COLO829 (cell line): ENCODE measurements at places on chromosomes 13 and 19.

- no peak for DNase-seq
Observed at GRCh38 chr13:73945871-73946270, 188.3 kb downstream of the KLF12 start.

DNA sequence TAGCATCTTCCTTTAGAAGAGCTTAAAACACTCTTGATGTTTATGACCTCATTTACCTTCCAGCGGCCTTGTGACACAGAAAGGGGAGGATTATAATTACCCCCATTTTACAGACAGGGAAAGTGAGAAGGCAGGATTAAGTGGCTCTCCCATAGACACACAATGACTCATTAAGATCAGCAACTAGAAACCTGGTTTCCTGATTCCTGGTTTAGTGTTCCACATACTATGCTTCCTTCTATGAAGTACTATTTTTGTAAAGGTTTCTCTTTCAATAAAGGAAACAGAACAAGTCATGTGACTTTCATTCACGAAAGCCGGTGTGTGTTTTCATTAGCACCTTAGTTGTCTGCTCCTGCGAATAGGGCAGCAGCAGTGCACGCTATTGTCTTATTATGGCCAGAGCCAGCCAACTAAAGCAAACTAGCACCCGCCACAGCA is 8.3 kb downstream of the IRS2 start:
- no peak for DNase-seq

DNA sequence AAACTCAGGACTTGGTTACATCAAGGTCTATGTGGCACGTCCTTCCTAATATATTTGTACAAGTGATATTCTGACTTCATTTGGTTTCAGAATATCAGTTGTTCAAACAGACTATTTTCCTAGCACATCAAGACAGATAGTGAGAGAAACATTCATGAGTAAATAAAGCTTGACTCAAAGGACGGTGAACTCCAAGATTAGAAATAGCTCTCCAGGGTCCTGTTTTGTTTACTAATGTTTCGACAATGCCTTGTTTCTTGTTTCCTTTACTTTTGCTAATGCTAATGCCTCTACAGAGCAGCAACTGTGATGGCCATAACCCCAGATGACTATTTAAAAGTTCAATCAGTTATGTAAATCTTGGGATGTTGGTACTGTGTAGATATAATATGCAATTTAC is 313.9 kb downstream of the KLF12 start:
- no peak for DNase-seq

- DNase-seq, result no peak
Observed at GRCh38 chr19:17327654-17328516, 6.8 kb downstream of the ANO8 start.

GRCh38 chr13:64234255-64234654 is 2818.6 kb upstream of the PCDH20 start:
- DNase-seq, result no peak

- no peak for DNase-seq
Observed at GRCh38 chr13:73131247-73131646, 72.4 kb downstream of the KLF5 start.

DNA sequence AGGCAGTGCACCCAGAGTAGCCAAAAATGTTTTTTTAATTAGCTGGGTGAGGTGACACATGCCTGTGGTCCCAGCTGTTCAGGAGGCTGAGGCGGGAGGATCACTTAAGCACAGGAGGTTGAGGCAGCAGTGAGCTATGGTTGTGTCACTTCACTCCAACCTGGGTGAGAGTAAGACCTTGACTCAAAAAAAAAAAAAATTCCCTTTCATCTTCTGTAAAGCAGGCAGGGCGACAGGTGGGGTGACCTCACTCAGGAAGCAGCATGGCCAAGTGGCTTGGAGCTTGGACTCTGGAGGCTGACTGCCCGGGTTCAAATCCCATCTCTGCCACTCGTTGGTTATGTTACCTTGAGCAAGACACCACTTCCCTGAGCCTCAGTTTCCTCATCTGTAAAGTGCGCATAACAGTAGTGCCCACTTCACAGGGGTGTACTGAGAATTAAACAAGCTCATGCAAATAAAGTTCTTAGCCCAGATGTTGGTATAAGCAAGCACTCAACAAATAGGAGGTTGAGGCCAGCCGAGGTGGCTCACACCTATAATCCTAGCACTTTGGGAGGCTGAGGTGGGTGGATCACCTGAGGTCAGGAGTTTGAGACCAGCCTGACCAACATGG is 48.3 kb downstream of the MAP4K1 start:
- DNase-seq, result no peak

DNA sequence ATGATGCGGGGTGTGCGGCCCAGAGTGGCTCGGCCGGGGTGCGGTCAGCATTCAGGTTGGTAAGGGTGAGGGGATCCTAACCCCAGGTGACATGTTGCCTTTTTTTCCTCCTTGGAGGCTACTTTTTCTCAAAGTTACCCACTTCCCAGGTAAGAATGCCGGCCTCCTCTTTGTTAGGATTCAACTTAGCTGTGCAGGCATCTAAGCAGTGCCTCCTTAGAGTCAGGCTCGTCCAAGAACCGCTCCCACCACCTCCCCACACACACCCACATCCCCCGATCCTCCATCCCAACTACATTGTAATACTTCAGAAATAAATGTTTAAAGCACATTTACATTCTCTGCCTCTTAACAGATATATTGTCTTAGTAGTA is 733 bp upstream of the ENOX1 start:
- no peak for DNase-seq
